ENCODE measurements at places on chromosomes 12 and 14. TPM values are rescaled to one million over a fixed set of nuclear protein-coding genes. Genes with fewer than 3 reads are reported as not detected.

Gene IL31
- not detected for polyA plus RNA-seq

Gene FLRT2
- 49.3 TPM for polyA plus RNA-seq

Gene MIP
- polyA plus RNA-seq = 0.18 TPM

DNA sequence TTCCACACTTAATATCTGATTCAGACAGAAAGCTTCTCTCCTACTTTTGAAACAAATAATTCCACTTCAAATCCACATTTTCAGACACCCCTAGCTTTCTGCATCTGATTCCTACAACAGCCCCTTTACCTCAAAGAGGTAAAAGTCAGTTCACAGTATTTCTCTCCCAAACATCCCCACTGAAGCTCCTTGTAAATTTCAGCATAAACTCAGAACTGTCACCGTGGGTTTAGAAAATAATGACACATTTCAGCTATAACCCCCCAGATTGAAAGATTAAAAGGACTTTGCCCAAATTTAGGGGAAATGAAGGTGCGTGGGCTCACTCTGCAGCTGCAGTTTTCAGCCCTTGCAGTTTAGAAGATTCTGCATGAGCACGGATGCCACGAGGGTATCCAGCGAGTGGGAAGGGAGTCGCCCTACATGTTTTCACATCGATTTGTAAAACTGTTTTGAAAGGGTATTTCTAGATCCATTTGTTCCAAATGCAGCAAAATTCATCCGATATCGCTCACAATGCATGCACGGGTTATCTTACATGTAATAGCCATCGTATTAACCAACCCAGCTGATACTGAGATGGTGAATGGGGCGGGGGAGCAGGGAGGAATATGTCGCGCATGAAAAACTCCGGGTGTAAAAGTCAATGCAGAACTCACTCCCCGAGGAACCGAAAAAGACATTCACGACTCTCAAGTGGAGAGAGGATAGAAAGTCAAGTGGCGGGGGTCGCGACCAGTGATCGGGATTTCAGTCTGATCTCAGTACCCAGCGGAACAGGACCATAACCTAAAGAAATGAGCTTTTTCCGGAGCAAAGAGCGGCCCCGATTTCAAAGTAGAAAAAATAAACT, 5.0 kb upstream of the CCND2 start:
- no peak for DNase-seq

DNA sequence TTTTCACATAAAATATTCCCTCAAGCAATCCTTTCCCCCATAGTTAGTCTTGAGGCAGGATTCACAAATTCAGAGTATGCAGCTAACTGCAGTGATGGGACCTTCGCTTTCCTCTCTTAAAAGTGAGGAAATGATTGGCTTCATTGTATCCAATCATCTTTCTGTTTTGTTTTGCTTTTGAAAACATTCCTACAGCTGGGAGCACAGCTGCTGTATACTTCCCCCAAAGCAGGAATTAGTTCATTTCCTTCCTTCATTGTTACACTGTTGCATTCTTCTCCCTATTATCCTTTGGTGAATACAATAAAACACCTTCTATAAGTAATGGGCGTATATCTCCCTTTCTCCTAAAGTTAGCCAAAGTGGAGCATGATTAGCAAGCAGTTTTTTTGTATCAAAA, 9.4 kb upstream of the GAS2L3 start:
- DNase-seq = peak; percentile 9

Measured in left lung (tissue), 14 donors.